Daoy (cell line): ENCODE measurements at places on chromosomes 1 and 21.

GRCh38 chr1:170483051-170483450 is 48.9 kb upstream of the GORAB start:
- DNase-seq: no peak

DNA sequence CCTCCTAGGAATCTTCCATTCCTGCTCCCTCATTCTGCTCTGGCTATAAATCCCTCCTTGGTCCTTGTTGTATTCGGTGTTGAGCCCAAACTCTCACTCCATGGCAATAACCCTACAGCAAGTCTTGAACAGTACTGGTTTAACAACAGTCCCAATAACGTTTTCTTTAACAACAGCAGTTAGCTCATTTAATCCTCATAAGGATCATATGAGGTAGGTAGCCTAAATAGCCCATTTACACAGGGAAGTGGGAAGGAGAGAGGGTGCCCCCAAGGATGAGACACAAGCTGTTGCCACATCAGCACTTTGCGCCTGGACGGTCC is 444 bp upstream of the AGTRAP start:
- DNase-seq: no peak

DNA sequence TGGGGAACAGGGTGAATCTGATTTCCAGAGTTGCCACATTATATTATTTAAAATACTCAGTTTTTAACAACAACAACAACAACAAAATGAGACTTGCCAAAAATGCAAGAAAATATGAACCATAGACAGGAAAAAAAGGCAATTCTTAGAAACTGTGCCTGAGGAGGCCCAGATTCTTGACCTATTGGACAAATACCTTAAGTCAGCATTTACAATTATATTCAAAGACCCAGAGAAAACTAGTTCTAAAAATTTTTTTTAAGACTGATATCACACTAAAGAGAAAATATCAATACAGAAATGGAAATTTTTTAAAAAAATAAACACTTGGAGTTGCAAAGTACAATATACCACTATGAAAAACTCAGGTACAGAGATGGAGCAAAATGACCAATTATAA is 152.8 kb upstream of the LYPLAL1 start:
- no peak for DNase-seq

DNA sequence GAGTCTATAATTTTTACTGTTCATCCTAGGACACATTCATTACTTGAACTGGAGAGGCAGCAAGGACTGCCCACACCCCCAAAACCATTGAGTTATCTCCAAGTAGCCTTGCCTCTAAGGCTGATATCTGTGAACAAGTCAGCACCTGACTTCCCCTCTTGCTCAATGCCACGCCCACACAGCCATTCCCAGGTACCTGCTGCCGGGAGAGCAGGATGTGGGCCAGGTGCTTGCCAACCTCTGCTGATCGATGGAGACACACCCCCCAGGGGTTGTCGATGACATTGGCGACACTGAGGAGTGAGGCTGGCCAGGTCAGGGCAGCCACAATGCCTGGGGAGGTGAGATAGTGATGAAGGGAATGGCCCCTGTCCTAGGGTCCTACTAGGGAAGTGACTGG is 60.1 kb downstream of the TMCO4 start:
- no peak for DNase-seq

- no peak for DNase-seq
Observed at GRCh38 chr1:54252371-54252936, 52.5 kb downstream of the MRPL37 start.

DNA sequence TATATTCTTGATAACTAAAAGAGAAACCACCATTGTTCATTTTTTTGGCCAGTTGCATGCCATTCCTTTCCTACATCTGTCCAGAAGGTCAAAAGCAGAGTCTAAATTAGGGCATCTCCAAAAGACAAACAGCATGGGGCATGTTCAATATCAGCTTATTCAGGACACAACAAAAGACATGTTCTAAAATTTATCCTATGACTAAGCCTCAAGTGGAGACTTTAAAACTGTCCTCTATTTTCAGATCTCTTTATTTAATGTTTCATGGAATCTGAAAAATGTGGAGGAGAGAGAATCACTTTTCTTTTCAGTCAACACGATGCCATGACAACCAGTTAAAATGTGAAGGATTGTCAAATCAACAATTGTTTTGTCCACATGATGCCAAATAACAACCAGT is 303.4 kb upstream of the PRMT6 start:
- DNase-seq: no peak

DNA sequence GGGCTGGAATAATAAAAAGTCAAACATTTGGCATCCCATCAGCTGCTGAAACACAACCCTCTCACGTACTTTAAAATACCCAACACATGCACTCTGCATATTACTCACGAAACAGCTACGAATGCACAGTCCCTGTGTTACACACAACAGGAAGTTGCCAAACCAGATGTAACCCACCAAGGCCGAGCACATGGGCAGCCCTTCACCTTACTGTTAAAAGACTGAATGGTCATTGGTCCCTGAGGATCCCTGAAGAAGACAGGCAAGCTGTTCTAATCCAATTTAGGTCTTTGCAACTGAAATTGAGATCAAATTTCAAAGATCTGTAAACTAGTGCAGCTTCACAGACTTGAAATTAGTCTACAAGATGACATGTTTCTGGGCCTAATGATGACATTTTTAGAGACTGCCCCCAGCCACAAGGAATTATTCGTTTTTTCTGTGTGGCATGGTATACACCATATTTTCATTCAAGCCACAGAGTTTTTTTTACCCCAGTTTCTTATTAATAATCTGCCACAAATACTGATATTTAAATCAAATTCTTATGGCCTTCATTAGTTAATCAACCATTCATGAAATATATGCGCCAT is 25.6 kb upstream of the IER5 start:
- DNase-seq: no peak

DNA sequence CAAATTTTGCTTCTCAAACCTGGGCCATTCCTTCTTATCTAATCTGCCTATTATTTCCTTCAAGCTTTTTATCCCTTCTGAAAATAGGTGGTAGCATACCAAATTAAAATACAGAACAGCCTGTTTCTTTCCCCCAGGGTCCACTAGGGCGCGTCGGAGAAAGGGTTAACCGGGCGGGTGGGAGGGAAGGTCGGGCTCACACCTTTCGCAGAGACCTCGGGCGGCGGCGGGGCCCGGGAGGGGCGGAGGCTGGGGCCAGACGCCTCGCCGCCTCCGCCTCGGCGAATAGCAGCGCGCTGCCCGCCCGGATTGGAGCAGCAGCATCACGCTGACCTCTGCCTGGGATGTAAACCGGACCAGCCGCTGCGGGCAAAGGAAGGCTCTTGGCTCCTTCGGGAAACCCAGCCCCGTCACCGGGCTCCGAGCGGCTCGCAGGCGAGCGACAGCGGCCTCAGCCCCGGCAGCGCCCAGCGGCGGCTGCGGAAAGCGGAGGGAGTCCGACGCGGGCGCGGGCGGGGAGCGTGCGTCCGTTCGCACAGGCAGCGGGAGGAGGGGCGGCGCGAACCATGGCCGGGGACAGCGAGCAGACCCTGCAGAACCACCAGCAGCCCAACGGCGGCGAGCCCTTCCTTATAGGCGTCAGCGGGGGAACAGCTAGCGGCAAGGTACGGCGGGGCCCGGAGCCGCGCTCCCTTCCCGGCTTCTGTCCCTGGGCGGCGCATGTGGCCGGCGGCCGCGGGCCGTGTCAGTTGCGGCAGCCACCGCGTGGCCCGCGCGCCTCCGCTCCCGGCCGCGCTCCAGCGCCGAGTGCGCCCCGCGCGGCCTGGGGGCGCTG is at the start of gene UCK2:
UCK2 (plus strand) TSS at position 347 of the 835 bp plus-strand sequence; CDS start at position 567, 220 bp downstream.
- peak; percentile 92 for DNase-seq

GRCh38 chr1:232142403-232143314 is 487.3 kb downstream of the SIPA1L2 start:
- DNase-seq: peak; percentile 88

DNA sequence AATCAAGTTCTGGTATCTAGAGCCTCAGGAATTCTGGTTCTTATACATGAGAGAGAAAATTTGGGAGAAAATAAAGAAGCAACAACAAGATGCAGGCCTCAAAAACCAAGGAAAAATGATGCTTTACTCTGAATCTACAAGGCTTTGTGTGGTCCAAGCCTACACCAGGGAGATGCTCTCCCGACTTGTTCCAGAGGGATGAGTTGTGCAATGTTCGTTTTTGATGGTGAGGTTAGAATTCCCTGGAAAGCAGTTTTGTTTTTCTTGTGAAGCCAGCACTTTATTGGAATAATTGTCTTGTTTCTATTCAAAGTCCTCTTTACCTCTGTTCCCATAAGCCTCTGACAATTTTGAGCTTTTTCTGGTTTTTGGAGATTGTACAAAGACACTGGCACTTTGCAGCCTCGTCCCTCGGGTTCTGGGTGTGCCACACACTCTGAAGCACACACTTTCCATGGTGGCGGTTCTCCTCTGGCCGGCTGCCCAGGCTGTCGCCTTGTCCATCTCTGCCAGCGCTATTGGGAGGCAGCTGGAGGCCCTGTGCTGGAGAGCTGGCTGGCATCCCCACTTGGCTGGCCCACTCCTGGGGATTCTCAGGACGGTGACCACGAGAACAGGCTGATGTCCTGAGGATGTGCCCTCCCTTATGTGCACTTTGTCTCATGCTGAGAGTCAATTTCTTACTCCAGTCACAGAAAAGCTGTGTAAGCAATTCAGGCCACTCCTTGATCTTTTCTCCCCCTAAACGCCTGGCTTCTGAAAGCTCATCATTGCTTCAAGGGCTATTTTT is 70.2 kb downstream of the EDEM3 start:
- DNase-seq: no peak

DNA sequence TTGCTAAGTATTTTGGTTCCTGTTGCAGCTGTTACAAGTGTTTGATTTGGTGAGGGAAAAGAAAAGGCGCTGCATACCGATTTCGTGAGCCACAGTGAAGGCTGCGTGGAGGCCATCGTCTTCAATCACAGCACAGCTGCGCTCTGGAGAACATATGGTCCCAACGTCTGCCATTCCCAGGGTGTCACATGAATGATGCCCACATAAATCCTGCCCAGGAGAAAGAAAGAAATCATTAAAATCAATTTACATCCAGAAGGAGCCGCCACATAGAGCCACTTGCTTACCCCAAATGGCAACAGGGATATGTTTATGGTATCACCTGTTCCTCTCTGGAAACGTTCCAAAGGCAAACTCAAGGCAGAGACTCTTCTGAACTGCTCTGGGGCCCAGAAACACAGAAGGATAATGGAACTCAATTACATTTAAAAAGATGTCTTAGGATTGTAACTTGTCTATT is 12.2 kb downstream of the ADAMTS5 start:
- no peak for DNase-seq
